Urinary bladder (tissue), 4 donors: ENCODE measurements at places on chromosomes 6 and 20. TPM values are rescaled to one million over a fixed set of nuclear protein-coding genes. Genes with fewer than 3 reads are reported as not detected.

The MYMX gene
- total RNA-seq = not detected

The SAPCD1 gene
- total RNA-seq = 0.90 TPM

GRCh38 chr6:12950976-12951375 lies 234.4 kb downstream of the PHACTR1 start:
- no peak for DNase-seq

- no peak for DNase-seq
Measured at GRCh38 chr6:81758221-81758620, 5.7 kb upstream of the TENT5A start.

- no peak for DNase-seq
Measured at GRCh38 chr20:13995841-13996240, 525 bp downstream of the MACROD2 start.

DNA sequence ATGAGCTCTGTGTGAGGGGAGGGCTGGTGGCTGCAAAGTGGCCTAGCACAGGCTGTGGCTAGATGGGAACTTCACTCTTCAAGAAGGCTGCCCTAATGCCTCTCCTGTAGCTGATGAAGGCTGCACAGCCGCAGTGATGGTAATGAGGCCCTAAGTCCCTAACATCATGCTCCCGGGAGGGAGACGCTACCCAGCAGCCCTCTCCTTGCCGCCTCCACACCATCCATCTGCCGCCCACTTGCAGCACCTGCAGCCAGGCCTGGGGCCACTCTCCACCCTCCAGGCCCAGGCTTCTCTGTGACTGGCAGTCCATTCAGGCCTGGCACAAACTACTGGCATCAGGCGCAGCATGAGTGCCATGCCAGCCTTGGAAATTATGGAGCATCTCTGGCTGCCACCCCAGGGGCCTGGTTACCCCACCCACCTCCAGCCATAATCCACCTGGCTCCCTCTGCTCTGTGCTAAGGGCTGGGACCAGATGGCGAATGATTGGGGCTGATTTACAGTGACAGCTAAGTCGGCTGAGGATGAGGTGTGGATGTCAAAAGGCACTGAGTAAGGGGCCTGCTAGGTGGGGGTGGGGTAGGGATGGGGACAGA lies 284.2 kb downstream of the LRFN2 start:
- DNase-seq = no peak

GRCh38 chr6:142926494-142927270 lies 18.3 kb downstream of the HIVEP2 start:
- peak; percentile 49 for DNase-seq

DNA sequence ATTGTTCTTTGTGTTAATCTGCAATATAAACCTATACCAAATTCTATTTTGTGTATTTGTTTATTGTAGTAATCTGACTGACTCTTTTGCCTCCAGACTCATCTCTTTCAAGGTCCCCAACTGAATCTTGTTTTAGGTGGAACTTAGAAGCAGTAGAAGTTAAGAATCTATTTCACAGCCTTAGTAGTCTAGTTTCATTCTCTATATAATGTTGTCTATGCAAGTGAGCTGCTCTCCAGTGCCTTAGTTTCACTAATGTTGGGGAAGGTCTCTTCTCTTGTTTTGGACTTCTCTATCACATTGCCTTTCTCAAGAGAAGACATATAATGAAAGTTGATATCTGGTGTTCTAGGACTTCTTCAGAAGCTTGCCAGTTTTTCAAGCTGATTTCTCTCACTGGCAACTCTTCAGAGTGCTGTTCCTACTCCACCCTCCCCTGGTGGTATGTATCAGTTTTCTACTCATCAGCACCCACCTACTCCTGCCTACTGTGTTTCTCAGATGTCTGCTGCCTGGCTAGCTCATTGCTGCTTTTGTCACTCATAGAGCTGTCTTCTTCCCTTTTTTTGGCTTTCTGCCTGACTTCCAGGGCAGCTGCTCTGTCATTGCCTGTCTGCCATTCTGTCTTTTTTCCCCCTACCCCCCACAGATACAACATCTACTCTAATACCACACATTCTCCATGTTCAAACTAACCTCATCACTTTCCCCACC lies 82.1 kb downstream of the PTPRA start:
- no peak for DNase-seq

DNA sequence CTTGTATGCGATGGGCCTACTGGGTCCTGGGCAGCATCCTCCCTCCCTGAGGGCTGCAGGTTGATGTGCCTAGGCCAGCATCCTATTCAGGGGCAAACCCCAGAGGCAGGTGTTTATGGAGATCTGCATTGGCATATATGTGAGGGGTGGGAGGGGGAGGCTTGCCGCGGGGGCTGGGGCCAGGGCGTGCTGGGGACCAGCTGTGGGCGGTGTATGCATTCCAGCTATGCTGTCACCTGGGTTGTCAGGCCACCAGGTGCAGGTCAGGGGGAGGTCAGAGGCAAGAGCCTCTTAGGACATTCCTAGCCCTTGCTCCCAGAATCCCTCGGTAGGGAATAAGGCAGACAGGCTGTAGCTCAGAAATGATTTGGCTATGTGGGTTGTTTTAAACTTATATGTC lies 11.9 kb downstream of the FOXA2 start:
- no peak for DNase-seq
